ENCODE measurements at places on chromosomes 4 and X.

DNA sequence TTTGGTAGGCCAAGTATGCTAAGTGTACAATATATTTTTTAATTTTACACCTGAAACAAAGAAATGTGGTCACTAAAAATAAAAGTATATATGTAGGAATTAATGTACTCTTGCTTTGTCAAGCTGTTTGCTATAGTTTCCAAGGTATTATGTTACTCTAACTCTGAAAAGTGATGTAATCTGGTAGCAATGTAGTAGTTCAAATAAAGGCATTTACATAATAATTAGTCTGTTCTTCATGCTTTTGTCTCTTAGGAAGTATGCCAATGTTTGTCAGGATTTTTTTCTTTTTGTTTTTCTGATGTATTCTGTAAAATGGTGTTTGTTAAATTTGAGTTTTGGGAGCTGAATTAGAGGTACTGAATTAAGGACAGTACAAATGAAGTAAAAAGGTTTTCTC, 89.5 kb downstream of the PLS3 start:
- no peak for DNase-seq

DNA sequence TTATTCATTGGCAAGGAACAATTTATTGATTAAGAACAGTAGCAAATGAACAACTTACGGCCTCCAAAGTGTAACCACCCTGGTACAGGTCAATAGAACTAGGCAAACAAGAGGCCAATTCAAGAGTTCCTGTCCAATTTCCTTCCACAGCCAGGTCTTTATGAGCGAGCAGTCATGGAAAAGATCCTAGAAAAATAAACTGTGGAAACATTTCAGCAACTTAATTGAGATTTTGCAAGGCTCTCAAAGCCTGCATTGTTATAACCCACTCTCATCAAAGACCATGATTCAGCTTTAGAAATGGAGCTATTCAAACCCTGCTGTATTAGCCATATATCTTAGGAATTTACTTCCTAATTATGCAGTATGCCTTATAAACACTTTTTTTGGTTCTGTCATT, 43.6 kb downstream of the UNC5C start:
- no peak for DNase-seq

GRCh38 chr4:24513718-24514117, 70.6 kb downstream of the DHX15 start:
- DNase-seq: no peak

- DNase-seq: no peak
Measured at GRCh38 chr4:7361280-7361895, 73.3 kb downstream of the PSAPL1 start.

DNA sequence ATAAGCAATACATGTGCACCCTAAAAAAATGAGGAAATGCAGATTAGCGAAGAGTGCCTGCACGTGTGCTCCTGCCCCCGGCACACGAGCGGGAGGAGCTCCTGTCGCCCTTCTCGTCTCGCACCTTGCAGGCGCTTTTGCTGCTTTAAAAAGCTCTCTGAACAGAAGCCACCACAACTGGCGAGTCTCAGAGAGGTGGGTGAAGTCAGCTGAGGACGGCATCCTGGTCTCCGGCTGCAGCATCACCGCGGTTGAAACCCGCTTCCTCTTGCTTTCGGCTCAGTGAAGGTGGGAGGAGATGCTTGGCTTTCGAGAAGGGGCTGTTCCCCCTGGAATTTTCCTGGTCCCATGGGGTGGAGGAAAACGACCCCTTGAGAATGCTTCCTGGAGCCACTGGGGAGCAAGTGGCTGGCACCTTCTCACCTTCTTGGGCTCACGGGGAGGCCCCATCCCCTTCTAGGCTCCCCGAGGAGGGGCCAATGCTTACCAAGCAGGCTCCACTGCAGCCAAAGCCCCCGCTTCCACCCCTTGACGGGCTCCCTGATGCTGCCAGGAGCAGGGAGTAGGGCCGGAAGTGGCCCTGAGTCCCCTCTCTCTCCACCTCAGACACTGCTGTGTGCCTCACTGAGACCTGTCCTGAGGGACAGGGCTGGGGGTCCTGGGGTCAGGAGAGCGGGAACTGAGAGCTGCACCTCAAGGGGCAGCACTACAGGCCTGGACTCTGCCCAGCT, 29.2 kb upstream of the MXD4 start:
- no peak for DNase-seq

DNA sequence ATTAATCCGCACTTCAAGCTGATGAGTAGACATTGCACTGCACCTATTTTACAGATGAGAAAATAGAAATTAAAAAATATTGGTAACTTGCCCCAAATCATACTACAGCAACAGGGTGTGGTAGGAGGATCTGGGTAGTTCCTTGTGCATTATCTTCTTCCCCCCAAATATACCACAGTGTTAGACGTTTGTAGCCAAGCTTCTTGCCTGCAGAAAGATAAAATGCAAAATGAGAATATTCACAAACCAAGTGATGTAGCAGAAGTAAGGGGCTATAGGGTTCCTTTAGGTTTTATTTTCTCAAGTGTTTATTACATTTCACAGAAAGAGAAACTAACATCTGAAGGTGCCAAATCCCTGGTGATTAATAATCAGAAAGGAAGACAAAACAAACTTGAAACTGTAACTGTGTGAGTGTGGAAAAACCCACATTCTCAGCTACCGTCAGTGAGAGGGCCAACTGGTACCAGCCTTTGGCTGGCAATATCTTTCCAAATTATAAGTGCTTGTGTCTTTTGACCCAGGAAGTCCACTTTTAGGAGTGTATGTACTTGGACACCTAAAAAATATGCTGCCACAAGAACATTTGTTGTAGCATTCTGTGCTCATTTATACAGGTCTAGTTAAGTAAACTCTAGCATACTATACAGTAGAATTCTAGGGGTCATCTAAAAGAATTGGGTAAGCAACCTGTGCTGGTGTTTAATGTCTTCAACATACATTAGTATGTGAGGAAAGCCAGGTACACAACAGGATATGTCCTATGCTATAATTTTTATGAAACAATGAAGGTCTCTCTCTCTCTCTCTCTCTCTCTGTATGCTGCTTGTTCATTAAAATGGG, 6.7 kb upstream of the CD38 start:
- no peak for DNase-seq

- DNase-seq: no peak
Measured at GRCh38 chr4:186627226-186627865, 72.0 kb upstream of the MTNR1A start.

DNA sequence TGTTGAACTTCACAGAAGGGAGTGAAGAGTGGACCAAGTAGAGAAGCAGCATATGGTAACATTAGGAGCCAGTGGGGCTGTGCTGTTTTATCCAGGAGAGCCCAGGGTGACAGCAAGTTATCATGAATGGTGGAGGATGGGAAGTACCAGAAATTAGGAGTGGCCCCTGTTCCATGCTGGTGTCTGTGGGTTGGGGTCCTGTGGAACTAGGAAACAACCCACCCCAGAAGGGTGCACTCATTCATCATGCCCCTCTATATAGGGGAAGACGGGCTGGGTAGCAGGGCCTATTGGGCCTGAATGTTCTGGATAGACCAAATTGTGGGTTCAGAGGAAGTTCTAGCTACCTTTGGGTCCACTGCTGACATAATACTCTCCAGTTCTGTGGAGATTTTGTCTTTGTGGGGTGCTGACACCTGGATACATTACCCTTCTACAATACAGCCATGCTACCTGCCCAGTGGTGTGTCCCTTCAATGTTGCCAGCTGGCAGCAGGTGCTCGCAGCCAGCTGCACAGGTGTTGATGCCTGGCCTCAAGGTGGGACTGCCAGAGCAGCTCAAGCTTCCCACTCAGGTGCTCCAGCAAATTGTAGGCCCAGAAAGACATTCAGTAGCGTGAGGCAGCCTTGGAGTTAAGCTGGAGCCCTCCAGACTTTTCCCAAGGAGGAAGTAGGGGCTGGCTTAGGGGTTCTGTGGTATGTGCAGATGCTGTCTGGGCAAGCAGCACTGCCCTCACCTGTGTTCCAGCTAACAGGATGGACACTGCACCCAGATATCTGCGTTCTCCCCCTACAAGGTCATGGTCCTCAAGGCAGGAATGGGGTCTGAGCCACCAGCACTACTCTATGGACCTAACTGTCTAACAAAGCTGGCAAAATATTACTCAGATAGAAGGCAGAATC, 106.5 kb downstream of the NHSL2 start:
- DNase-seq: no peak

Measured in activated CD4-positive, CD25-positive, alpha-beta regulatory T cell treated with anti-CD3 and anti-CD28 coated beads, Interleukin-2, amount 50 U/mL, for 72 hours (primary cell).